B cell (primary cell): ENCODE measurements at places on chromosomes 7 and 10. TPM values are rescaled to one million over a fixed set of nuclear protein-coding genes. Genes with fewer than 3 reads are reported as not detected.

AOAH gene
- 4.7 and 5.0 TPM in 2 replicates for total RNA-seq

SLC29A4 gene
- 0.24 and 0.67 TPM in 2 replicates for total RNA-seq

HOXA2 gene
- not detected in 2 replicates for total RNA-seq

RHOBTB1 gene
- total RNA-seq = 0.07 and 1.1 TPM in 2 replicates

ABCB4 gene
- total RNA-seq = 40.0 and 45.0 TPM in 2 replicates

SLC26A3 gene
- total RNA-seq = not detected in 2 replicates

PON1 gene
- total RNA-seq = not detected in 2 replicates

UBE2D1 gene
- total RNA-seq = 12.6 and 13.5 TPM in 2 replicates

SNX10 gene
- 26.5 and 33.6 TPM in 2 replicates for total RNA-seq

DNA sequence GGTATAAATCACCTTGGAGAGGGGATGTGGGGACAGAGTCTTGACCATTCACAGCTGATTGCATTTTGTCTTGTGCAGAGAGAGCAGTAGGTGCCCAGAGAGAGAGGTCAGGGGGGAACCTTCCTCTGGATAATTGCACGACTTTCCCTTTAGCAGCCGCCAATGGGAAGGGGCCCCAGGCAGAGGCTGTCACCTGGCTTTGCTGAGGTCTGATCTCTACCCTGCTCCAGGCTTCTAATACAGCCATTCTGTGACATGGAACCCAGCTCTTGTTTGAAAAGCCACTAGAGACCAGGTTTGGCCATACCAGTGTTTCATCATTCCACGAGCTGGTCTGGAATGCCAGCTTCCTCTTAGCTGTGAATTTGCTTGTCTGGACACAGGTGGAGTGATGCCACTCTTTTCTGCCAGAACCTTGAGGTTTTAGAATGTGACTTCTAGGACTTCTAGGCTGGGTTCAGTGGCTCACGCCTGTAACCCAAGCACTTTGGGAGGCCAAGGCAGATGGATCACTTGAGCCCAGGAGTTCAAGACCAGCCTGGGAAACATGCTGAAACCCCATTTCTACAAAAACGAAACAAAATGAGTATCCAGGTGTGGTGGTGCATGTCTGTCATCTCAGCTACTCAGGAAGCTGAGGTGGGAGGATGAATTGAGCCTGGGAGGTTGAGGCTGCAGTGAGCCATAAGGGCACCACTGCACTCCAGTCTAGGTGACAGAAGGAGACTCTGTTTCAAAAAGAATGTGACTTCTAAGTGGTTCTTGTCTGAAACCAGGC lies 159.9 kb downstream of the CAMK1D start:
- no peaks in the 10 kb centered on the region for H3K36me3 ChIP-seq
- no peak overlapping the region for H3K4me3 ChIP-seq
- DNase-seq = no peak
- no peaks in the 10 kb centered on the region for H3K27me3 ChIP-seq
- H3K27ac ChIP-seq = no peak overlapping the region

DNA sequence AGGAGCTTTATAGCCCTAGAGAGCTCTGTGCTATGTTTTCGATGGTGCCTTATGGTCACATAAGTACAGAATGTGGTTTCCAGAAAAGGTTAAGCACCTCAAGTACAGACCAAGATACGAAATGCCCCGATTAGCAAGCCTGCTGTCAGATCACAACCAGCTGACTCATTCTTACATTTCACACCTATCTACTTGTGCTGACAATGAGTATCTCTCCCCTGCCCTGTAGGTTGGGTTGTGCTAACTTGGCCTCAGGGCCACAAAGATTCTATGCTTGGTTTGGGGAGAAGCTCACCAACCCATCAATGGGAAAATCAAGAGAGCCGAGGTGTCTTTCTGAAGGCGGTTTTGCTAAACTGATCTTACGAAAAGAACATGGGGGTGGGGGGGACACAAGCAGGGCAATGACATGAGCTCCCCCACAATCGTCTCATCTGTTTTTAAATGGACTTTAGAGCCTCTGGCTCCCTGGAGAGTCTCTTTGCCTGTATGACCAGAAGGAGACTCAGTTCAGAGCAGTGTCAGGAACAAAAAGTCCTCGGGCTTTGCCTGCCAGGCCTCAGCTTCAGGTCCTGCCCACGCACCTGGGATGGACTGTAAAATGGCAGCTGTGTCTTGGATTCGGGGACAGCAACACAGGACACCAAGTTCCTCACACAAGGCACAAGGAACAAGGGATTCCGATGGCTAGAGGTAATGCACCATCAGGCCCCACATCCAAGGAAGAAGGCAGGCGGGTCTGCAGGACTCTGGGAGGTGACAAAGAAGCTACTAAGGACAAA lies 55.1 kb downstream of the FAM53B start:
- H3K27me3 ChIP-seq = no peaks in the 10 kb centered on the region
- H3K4me1 ChIP-seq = peaks cover 65% of the 10 kb centered on the region
- DNase-seq = no peak
- H3K36me3 ChIP-seq = no peaks in the 10 kb centered on the region
- H3K27ac ChIP-seq = peak overlapping the region; percentile 76

GRCh38 chr10:61635471-61635870 lies 27.3 kb upstream of the CABCOCO1 start:
- H3K4me3 ChIP-seq = no peak overlapping the region
- H3K4me1 ChIP-seq = no peaks in the 10 kb centered on the region
- no peak for DNase-seq
- no peak overlapping the region for H3K27ac ChIP-seq
- no peaks in the 10 kb centered on the region for H3K27me3 ChIP-seq
- H3K36me3 ChIP-seq = no peaks in the 10 kb centered on the region

DNA sequence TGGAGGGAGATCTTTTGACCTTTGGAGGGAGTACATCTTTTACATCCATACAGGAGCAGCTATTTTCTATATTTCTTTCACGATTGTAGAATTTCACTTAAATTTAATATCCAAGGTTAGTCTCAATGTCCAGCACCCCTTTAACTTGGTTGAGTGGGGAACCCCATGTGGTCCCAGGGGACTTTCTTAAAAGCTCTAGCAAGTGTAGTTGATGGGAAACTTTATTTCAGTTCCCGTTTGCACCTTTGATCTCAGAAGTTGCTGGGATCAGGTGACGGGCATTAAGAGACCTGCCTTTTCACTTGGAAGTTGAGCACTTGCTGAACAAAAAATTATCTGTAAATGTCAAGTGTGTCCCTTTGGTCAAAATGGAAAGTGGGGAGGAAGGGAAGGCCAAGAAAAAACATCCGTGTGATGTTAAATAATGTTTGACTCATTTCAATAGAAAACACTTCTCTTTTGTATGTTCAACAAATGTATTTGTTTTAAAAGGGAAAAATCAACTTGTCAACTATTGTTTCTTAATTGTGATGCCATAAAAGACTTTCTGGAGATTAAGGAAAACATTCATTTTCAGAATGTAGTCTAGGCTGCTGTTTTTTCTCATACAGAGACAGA lies 370.1 kb upstream of the GALNT17 start:
- H3K4me1 ChIP-seq = no peaks in the 10 kb centered on the region
- no peak overlapping the region for H3K4me3 ChIP-seq
- H3K27me3 ChIP-seq = no peaks in the 10 kb centered on the region
- peak; percentile 59 for DNase-seq
- H3K27ac ChIP-seq = no peak overlapping the region
- H3K36me3 ChIP-seq = no peaks in the 10 kb centered on the region

DNA sequence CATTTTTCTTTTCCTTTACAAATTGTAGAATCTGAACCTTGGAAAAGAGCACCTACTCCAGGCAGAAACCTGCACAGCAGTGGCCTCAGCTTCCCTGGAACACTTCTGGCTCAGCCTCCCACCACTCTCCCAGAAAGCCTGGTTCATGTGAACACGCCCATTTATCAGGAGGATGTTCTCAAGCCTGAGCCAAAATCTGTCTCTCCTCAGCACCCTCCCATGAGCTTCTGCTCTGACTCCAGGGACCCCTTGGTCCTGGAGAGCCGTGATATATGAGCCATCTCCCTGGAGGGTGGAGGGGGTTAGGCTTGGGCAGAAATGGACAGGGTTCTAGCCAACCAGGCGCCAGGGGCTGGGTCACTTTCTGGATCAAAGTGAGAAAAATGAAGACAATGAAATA lies 10.1 kb downstream of the GDF2 start:
- H3K4me3 ChIP-seq = no peak overlapping the region
- no peak overlapping the region for H3K27ac ChIP-seq
- H3K36me3 ChIP-seq = no peaks in the 10 kb centered on the region
- H3K27me3 ChIP-seq = no peaks in the 10 kb centered on the region
- no peak for DNase-seq
- no peaks in the 10 kb centered on the region for H3K4me1 ChIP-seq

DNA sequence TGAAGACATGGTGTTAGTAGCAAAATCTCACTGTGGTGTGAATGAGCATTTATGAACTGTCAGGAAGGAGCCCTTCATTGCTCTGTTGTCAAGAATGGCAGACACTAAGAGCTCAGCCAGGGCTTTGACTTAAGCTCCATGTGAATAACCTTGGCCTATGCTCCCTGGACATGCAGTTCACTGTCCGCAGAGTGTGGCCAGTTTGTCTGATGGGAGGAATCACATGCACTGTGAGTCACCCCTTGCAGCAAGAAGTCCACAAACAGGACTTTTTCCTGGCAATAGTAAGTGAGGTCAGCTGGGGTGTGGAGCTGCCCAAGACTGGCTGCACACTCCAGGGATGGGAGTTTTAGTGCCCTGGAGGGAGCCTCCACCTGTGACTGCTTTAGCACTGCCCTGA lies 49.5 kb downstream of the ZNF37A start:
- no peaks in the 10 kb centered on the region for H3K27me3 ChIP-seq
- H3K4me1 ChIP-seq = no peaks in the 10 kb centered on the region
- H3K27ac ChIP-seq = no peak overlapping the region
- H3K4me3 ChIP-seq = no peak overlapping the region
- H3K36me3 ChIP-seq = no peaks in the 10 kb centered on the region
- DNase-seq = no peak

GRCh38 chr10:79433324-79434222 lies 11.9 kb downstream of the ZCCHC24 start:
- DNase-seq = no peak
- H3K4me1 ChIP-seq = no peaks in the 10 kb centered on the region
- H3K27me3 ChIP-seq = no peaks in the 10 kb centered on the region
- H3K36me3 ChIP-seq = no peaks in the 10 kb centered on the region

DNA sequence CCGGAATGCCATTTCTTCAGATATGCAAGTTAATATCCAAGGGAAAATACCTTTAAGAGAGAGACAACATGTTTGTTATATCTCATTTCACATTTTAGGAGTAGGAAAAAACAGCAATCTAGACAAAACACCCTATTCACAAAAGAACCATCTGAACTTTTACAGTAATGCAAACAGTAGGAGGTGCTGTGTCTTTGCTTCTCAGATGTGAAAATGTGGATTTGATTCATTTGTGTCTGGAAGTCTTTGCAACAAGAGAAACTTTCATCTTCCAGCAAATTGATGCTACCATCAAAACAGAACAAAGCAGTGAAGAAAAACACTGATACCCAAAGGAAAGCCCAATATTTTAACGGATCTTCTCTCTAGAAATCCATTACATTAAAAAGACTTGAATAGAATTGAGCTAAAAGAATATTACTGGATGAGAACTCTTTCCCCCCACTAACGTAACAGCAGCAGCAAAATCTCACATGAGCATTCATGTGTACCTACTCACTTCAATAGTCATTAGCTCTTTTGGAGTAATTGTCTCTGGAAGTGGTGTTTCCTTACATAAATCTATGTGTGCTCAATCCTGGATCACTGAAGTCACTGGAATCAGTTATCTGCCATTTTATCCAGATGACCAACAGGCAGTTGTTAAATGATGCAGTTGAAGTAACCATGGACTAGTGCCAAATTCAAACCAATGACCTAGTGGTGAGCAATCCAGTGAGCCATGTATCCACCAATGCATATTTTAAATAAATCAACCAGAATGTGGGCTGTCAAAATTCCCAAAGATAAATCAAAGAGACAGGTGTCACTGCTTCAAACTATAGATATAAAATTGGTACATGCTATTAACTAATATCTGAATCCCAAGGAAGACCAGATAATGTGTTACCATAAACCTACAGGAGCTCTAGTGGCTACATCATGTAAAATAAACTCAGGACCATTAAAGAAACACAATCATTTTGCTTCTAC lies 1.8 kb downstream of the SEMA3C start:
- peaks cover 19% of the 10 kb centered on the region for H3K27me3 ChIP-seq
- no peak overlapping the region for H3K4me3 ChIP-seq
- no peak for DNase-seq
- H3K36me3 ChIP-seq = no peaks in the 10 kb centered on the region
- H3K27ac ChIP-seq = no peak overlapping the region
- peaks cover 6% of the 10 kb centered on the region for H3K4me1 ChIP-seq

- no peaks in the 10 kb centered on the region for H3K36me3 ChIP-seq
- no peaks in the 10 kb centered on the region for H3K27me3 ChIP-seq
- no peak overlapping the region for H3K4me3 ChIP-seq
- no peak overlapping the region for H3K27ac ChIP-seq
- H3K4me1 ChIP-seq = no peaks in the 10 kb centered on the region
- no peak for DNase-seq
Measured at GRCh38 chr10:97571622-97572021, 957 bp upstream of the ANKRD2 start.

DNA sequence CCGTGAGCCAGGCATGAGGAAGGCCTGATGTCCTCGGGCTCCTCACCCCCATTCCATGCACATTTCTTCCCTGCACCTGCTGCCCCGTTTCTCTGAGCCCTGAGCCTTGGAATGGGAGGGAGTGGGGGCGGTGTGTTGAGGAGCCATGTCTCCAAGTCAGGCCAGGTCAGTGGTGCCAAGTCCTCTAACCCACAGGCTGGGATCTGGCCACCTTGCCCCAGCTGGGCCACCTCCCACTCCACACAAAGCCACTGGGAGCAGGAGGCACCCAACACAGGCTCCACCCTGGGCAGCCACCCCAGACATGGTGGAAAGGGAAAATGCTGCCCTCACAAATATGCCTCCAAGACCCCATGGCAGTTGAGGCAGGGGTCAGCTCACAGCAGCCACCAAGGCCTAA lies 27.7 kb downstream of the ZCCHC24 start:
- no peaks in the 10 kb centered on the region for H3K4me1 ChIP-seq
- H3K27ac ChIP-seq = no peak overlapping the region
- H3K27me3 ChIP-seq = no peaks in the 10 kb centered on the region
- H3K4me3 ChIP-seq = no peak overlapping the region
